ENCODE measurements at places on chromosomes 16 and 17.

GRCh38 chr16:64475627-64476351 lies 646.1 kb downstream of the CDH11 start:
- H3K4me1 ChIP-seq: no peaks in the 10 kb centered on the region
- no peak overlapping the region for H3K4me3 ChIP-seq
- no peak overlapping the region for H3K27ac ChIP-seq
- DNase-seq: no peak

GRCh38 chr17:6455321-6455705 lies 11.1 kb downstream of the PIMREG start:
- peak overlapping the region; percentile 20 for H3K4me3 ChIP-seq
- no peaks in the 10 kb centered on the region for H3K27me3 ChIP-seq
- H3K36me3 ChIP-seq: no peaks in the 10 kb centered on the region
- peak overlapping the region; percentile 47 for H3K27ac ChIP-seq

DNA sequence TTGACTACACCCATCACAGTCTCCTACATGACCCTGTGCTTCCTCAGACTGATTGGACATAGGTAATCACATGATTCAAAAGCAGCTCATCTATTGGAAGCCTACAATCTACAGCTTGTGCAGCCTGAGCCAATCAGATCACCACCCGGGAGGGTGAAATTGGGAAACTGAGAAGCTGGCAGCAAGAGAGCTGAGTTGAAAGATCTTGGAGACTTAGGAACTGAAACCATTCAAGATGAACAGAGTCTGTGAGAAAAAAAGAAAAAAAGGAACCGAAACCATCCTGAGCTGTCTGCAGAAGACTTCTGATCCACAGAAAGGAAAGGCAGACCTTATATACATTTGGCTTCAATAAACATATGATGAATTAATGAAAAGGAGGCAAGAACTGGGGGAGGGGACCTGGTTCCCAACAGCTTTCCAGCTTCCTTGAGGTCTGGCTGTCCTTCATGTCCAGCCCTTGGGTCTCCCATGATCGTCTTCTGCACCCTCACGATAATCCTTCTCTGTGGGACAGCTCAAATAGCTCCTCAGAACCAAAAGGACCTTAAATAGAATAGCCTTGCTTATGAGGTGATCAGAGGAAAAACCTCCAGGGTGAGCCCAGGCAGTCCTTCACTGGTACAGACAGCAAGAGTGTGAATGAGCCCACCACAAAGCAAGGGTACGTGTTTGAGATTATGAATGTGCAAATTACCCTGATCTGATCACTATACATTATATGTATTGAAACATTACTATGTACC lies 32.6 kb downstream of the PLXDC1 start:
- H3K4me3 ChIP-seq: no peak overlapping the region
- no peak overlapping the region for H3K27ac ChIP-seq
- H3K36me3 ChIP-seq: no peaks in the 10 kb centered on the region
- no peaks in the 10 kb centered on the region for H3K27me3 ChIP-seq
- H3K4me1 ChIP-seq: no peaks in the 10 kb centered on the region
- no peak for DNase-seq

DNA sequence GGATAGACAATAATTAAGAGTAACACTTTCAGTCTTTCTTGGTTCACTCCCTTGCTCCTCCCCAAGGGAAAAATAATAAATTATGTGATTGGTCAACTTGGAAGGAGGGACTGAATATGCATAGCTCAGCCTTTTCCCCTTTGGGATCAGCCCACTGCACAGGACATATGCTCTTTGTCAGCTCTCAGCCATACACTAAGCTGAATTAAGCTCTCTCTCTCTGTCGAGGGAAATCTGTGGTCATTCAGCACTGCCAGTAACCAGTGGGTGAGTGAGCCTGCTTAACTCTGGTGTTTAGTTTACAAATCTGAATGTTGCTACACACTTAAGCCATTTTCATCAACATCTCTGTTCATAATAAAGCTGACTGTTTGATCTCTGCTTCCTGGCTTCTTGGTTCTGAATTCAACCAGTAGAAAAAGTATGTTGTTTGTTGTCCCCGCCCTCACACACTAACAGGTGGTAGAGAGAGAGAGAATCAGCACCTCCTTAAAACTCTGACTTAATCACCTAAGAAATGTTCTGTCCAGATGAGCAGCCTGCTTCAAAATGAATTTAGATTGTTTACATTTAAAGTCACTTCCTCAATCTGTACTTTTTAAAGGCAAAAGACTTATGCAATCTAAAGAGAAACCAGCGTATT lies 102.3 kb upstream of the C17orf78 start:
- no peak overlapping the region for H3K27ac ChIP-seq
- H3K4me1 ChIP-seq: no peaks in the 10 kb centered on the region
- no peaks in the 10 kb centered on the region for H3K27me3 ChIP-seq
- peaks cover 18% of the 10 kb centered on the region for H3K36me3 ChIP-seq

Measured in natural killer cell (primary cell).